Thoracic aorta endothelial cell (primary cell): ENCODE measurements at places on chromosomes 1 and 21. TPM values are rescaled to one million over a fixed set of nuclear protein-coding genes. Genes with fewer than 3 reads are reported as not detected.

The CDCA8 gene
- total RNA-seq, result 21.3 and 31.5 TPM in 2 replicates

The HSD11B1 gene
- not detected in 2 replicates for total RNA-seq

The TMEM9 gene
- 19.1 and 27.7 TPM in 2 replicates for total RNA-seq

The CFHR1 gene
- total RNA-seq, result not detected in 2 replicates

The GJC2 gene
- 0.57 and 0.93 TPM in 2 replicates for total RNA-seq

The CLIC6 gene
- total RNA-seq, result under 0.01 TPM in 1 of 2 replicates, not detected in the other

The HSPA6 gene
- total RNA-seq, result 0.22 and 0.27 TPM in 2 replicates

The SYT6 gene
- total RNA-seq, result not detected in 2 replicates

The HCRTR1 gene
- total RNA-seq, result 0.57 and 0.66 TPM in 2 replicates

The PTPRU gene
- 1.3 and 5.0 TPM in 2 replicates for total RNA-seq

The DENND1B gene
- total RNA-seq, result 11.0 and 15.0 TPM in 2 replicates

The SLC25A34 gene
- total RNA-seq, result 0.13 and 0.22 TPM in 2 replicates

The ARMH1 gene
- total RNA-seq, result 0.36 TPM in 1 of 2 replicates, not detected in the other

The OR2L13 gene
- total RNA-seq, result not detected in 2 replicates

The TRAPPC10 gene
- total RNA-seq, result 34.0 and 37.8 TPM in 2 replicates

The LPAR3 gene
- 0.07 TPM in 1 of 2 replicates, not detected in the other for total RNA-seq

The FAM72C gene
- total RNA-seq, result 1.3 and 1.4 TPM in 2 replicates

The STRIP1 gene
- 43.1 and 44.7 TPM in 2 replicates for total RNA-seq

The RGS18 gene
- not detected in 2 replicates for total RNA-seq

The LINGO4 gene
- not detected in 2 replicates for total RNA-seq

The ZSWIM5 gene
- 0.53 and 0.65 TPM in 2 replicates for total RNA-seq

The NBPF4 gene
- not detected in 2 replicates for total RNA-seq

The KCNJ9 gene
- not detected in 2 replicates for total RNA-seq

The GCSAML gene
- not detected in 2 replicates for total RNA-seq

The NECTIN4 gene
- total RNA-seq, result 0.14 and 0.40 TPM in 2 replicates

The DNAJC8 gene
- 91.3 and 100 TPM in 2 replicates for total RNA-seq

The TRIM46 gene
- 5.7 and 7.2 TPM in 2 replicates for total RNA-seq

The FCGR2B gene
- total RNA-seq, result not detected in 2 replicates

The KCNJ15 gene
- 0.13 and 0.50 TPM in 2 replicates for total RNA-seq

The LCE2C gene
- total RNA-seq, result not detected in 2 replicates

The LRP8 gene
- 64.2 and 72.9 TPM in 2 replicates for total RNA-seq

The LRRC38 gene
- not detected in 2 replicates for total RNA-seq

The OR2T29 gene
- not detected in 2 replicates for total RNA-seq

The LRRC42 gene
- total RNA-seq, result 26.7 and 29.2 TPM in 2 replicates

The ST6GALNAC3 gene
- total RNA-seq, result 39.0 and 62.1 TPM in 2 replicates

The ANXA9 gene
- not detected in 2 replicates for total RNA-seq

The CDA gene
- 1.5 and 2.0 TPM in 2 replicates for total RNA-seq

The DCST1 gene
- total RNA-seq, result not detected in 2 replicates

The TMEM59 gene
- total RNA-seq, result 149 and 191 TPM in 2 replicates

The AKR7A3 gene
- total RNA-seq, result 0.40 and 0.43 TPM in 2 replicates

The FAM72D gene
- total RNA-seq, result 2.5 and 3.9 TPM in 2 replicates

The SEMA6C gene
- 15.5 and 16.6 TPM in 2 replicates for total RNA-seq

The B3GALT2 gene
- total RNA-seq, result not detected in 2 replicates

The AGO3 gene
- total RNA-seq, result 15.6 and 19.0 TPM in 2 replicates

The WDR64 gene
- total RNA-seq, result not detected in 2 replicates

The MFAP2 gene
- total RNA-seq, result 13.6 and 14.6 TPM in 2 replicates

The SMCP gene
- total RNA-seq, result not detected in 2 replicates
